Suppressor macrophage treated with lipopolysaccharide for 4 hours (primary cell): ENCODE measurements at places on chromosomes 7 and 10.

GRCh38 chr7:108049962-108050361, 47.0 kb upstream of the LAMB1 start:
- no peak for DNase-seq

DNA sequence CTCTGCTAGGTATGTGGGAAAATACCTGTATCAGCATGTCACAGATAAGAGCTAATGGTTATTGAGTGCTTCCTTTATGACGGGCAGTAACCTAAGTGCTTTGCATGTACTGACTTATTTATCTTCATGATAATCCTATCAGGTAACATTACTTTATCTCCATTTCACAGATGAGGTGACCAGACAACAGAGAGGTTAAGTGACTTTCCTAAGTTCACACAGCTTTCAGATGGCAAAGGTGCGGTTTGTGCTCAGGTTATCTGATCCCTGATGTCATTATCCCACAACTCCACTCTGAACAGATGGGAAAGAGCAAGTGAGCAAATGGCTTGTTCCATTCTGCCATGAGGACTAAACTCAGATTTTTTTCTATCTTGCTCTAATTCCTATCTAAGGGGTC, 217.0 kb upstream of the PODXL start:
- DNase-seq, result no peak

DNA sequence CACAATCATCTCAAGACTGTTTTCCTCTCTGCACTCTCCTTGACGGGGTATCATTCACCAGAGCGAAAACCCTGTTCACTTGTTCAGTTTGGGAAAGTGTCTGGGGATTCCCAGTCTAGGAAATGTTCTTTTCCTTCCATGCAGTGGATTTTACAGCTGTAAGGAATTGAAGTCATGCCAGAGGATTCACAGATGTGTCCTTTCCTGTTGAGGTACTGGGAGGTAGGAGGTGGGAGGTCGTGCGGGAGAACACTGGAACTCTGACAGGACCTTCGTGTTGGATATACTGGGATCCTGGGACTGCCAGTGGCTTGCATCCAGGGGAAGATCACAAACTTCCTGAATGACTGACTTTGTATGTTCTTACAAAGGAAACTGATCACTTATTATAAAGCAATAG, 185.5 kb downstream of the BMPER start:
- no peak for DNase-seq

- DNase-seq, result peak; percentile 53
Observed at GRCh38 chr7:774161-775109, 47.4 kb upstream of the PRKAR1B start.

- no peak for DNase-seq
Observed at GRCh38 chr7:134452991-134453473, 5.9 kb downstream of the AKR1B1 start.

- no peak for DNase-seq
Observed at GRCh38 chr10:12588091-12588860, 238.9 kb downstream of the CAMK1D start.

DNA sequence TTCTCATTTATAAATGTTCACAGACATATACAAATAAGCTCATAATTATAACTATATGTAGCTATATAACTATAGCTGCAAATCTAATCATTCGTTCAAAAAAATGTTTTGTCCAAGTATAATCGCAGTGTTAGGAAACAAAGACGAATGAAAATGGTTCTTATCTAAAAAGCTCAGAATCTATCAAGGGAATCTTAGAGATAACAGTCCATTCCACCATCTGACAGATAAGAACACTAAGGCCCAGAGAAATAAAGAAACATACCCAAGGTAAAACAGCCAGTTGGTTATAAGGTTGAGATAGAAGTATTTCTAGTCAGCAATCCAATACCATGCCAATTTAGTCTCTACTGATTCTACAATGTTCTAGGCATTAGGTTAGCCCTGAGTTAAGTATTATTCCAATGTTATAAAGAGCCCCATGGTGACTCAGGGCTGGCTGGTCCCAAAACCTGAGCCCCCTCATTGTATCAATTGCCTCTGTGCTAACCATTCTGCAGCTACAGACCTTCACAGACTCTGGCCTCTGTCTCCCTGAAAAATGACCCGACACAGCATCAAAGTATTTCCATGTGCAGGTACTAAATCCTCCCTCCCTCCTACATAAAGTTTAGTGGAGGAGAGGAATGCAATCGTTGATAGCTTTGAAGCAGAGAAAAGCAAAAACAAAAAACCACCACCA, 30.0 kb downstream of the CHCHD3 start:
- no peak for DNase-seq

DNA sequence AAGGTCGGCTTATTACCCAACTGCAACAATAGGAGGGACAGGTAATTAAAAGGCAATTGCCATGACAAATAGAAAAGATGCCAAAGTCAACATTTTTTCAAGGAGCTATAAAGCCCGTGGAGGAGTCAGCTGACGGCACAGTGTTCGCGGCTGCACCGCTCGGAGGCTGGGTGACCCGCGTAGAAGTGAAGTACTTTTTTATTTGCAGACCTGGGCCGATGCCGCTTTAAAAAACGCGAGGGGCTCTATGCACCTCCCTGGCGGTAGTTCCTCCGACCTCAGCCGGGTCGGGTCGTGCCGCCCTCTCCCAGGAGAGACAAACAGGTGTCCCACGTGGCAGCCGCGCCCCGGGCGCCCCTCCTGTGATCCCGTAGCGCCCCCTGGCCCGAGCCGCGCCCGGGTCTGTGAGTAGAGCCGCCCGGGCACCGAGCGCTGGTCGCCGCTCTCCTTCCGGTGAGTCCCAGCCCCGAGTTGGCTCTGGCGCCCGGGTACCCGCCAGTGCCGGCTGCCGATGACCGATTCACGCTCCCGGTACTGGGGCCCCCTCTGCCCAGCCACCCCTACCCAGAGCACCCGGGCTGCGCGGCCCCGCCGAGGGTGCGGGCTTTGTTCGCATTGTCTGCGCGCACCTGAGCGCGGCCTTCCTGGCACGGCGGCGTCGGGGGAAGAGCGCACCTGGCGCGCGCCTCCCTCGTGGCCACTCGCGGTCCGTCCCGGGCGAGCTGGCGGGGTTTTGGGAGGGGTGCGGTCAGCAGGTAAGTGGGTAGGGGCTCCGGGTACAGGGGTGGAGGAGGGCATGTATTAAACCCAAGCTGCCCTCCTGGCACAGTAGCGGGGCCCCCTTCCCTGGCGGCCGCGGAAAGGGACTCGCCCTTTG, at the start of gene VWA2:
TSS of gene VWA2 (plus strand) at position 138 of the 877 bp plus-strand sequence. CDS start 9,460 bp downstream, outside the sequence.
- no peak for DNase-seq

DNA sequence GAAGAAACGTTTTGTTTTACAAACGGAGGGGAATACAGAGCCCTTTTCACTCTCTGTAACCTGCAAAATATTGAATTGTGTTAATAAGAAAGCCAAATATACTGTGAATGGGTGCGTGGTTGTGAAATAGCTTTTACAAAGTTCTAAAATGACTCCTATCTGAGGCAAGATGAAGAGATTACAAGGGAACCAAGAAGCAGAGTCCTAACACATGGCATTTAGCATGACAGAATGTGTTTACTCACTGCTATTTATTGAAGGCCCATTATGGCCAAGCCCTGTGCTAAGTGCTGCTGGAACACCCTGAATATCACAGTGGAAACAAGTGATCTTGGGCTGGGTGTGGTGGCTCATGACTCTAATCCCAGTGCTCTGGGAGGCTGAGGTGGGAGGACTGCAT, 12.9 kb downstream of the JCAD start:
- no peak for DNase-seq

DNA sequence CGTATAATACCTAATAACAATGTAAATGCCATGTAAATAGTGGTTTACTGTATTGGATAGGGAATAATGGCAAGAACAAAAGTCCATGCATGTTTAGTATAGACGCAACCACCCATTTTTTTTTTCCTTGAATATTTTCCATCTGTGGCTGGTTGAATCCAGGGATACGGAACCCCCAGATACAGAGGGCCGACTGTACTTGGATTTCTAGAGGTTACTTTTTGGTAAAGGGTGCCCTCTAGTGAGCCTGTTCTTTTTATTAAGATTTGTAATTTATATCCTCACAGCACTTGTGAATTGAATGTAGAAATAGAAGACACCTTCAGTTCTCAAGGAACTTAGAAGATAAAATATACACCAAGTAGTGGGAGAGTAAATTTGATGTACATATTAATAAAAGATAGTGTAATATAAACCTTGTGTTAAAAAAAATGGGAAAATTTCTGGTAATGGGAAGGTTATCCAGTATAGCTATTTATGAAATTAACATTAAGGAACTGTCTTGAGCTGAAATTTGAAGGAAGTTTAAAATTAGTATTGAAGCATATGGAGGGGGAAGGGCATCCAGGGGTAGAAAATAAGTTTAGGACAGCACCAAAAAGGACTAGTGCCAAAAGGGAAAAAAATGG, 32.0 kb downstream of the EXOC6 start:
- peak; percentile 55 for DNase-seq

DNA sequence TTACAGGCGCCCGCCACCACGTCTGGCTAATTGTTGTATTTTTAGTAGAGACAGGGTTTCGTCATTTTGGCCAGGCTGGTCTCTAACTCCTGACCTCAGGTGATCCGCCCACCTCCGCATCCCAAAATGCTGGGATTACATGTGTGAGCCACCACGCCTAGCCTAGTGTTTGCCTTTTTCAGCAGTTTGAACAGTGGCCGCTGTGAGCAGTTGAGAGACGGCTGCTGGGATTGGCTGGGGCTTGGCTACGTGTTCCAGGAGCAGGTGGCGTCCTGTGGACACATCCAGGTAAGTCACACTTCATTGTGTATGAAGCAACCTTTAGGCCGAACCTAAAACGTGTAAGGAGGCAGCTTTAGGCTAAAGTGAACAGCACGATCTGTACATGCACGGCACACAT, 231.8 kb upstream of the PITRM1 start:
- no peak for DNase-seq

DNA sequence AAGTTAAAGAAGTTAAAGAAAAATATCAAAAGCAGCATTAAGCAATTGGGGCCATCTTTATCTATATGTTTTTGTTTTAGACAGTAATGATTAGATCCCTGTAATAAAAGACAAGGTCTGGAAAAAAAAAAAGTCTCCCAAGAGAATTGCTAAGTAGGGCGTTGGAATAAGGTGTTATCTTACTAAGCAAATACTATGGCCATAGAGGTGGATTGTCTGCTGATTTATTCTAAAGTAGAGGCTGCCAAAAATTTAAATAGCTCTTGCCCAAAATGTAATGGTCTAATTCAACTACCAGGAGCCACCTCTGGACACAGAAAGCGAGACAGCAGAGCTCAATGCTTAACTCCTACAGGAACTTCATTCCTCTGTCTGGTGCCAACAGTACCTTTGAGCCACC, 71.6 kb downstream of the HERPUD2 start:
- no peak for DNase-seq

- DNase-seq, result no peak
Observed at GRCh38 chr7:31948029-31948428, 122.2 kb downstream of the PDE1C start.

GRCh38 chr10:7792541-7792940, 4.6 kb downstream of the ATP5F1C start:
- DNase-seq, result no peak

DNA sequence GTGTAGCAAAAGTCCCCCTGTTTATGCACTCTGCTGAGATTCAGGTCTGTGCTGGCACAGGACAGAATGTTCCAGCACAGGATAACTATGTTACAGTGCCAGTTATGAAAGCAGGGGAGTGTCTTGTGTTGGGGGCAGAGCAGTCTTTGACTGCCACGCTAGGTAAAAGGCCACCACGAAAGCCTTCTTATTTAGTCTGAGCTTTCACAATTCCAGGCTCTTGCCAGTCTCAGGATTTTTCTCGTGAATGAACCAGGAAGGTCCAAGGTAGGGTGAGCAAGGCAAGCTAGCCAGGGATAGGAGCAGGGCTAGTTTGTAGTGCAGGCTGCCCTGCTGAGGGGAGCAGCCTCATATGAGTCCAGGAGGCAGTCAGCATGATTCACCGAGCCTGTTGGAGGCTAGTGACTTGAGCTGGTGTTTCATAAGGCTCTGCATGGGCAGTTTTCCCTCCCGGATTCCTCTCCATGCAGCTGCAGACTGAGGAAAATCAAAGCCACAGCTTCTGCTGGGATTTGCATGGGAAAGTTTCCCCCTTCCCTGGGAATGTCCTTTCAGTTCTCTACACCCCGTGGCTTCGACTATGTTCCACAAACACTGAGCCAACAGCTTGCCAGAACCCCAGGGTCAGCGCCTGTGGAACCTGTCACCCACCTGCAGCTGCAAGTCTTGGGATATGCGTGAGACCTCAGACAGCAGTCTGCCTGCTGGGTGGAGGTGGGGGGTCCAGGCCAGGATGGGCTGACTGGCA, 112.3 kb downstream of the JCAD start:
- no peak for DNase-seq

DNA sequence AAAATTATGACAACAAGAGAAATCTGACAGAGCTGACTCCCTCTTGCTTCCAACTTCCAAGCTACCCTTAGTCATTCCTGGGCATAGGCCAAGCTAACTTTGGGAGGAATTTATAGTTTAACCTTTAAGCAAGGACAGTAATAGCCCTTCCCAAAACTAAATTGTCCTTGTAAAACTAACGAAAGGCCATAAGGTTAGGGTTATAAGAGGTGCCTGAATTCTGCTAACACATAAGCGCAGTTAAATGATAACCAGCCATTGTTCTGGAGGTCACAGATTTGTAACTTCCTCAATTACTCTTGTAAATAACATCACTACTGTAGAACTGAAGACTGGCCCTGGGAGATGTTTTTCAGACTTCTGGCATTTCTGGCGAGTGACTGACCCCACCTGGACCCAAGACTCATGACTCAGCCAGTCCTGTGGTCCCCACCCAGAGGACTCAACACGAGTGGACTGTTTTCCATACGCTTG, 481.2 kb downstream of the KCNMA1 start:
- no peak for DNase-seq

GRCh38 chr10:117390420-117390819, 15.2 kb upstream of the PDZD8 start:
- DNase-seq, result no peak
